ENCODE measurements at places on chromosomes 7 and 10. TPM values are rescaled to one million over a fixed set of nuclear protein-coding genes. Genes with fewer than 3 reads are reported as not detected.

ATOH7 gene
- total RNA-seq, result 0.42 TPM

DNA sequence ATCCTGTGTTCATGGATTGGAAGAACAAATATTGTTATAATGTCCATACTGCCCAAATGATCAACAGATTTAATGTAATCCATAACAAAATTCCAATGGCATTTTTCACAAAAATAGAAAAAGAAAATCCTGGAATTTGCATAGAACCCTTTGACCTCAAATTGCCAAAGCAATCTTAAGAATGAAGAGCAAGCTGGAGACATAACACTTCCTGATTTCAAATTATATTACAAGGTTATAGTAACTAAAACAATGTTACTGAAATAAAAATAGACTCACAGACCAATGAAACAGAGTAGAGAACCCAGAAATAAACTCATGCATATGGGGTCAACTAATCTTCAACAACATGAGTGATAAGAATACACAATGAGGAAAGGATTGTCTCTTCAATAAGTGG is 302.5 kb downstream of the PHTF2 start:
- no peak for DNase-seq

SPDYE8 gene
- total RNA-seq, result not detected

CHN2 gene
- total RNA-seq, result 9.8 TPM

DNA sequence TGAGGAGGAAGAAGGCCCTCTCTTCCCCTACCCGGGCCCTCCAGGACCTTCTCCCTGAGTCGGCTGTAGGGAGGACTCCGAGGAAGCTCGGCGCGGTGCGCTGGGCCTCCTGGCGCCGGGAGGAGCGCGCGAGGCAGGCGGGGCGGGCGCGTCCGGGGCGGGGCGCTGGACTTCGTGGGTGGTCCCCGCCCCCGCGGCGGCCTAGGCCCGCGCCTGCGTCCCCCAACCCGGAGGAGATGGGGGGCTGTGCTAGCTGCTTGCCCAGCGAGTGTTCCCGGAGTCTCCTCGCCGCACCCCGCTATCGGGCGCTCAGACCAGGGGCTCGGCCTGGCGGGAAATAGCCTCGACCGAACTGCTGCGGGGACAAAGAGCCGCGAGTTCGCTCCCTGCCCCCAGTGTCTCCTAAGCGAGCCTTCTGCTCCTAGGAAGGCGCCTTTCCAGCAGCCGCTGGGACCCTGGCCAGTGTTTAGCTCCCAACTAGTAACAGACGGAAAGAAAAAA is 19.2 kb upstream of the SMO start:
- peak; percentile 35 for DNase-seq

DNA sequence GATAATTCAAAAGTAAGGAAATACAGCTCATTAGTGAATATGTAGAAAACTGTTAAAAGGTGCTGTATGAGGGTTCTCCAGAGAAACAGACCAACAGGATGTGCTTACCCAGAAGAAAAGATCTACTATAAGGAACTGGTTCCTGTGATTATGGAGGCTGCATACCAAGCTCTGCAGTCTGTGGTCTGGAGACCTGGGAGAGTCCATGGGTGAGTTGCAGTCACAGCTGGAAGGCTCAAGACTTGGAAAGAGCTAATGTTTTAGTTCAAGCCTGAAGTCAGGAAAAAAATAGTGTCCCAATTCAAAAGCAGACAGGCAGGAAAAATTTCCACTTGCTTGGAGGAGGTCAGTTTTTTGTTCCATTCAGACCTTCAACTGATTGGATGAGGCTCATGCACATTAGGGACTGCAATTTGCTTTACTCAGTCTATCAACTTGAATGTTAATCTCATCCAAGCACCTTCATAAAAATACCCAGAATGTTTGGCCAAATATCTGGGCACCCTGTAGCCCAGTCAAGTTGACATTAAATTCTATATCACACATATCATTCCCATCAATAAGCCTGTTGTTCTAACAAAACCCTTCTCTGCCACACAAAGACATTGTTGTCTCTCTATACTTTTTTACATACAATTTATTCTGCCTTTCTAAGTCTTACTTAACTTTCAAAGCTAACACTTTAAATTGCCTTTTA is 197.9 kb upstream of the KLF6 start:
- DNase-seq, result no peak
